Occipital lobe (tissue), 3 donors: ENCODE measurements at places on chromosomes 2 and 18.

- no peak for DNase-seq
Observed at GRCh38 chr2:178386986-178387597, 63.9 kb downstream of the PRKRA start.

DNA sequence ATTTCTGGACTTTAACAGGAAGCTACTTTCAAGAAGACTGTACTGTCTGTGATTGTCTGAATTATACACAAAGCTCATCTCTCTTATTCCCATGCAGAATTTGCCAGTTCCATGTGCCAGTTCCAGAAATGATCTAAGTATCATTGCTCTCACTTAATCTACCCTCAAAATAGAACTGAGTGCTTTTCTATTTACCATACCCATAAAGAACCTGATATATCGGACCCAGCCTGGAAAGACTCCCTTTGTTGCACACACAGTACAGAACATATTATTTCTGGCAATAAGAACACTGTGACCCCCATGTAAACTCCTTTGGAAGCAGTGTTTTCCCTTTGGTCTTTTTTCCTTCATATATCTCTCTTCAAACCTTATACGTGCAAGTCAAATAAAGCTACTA, 102.3 kb upstream of the TTN start:
- DNase-seq = no peak

- no peak for DNase-seq
Observed at GRCh38 chr2:1715184-1716013, 28.9 kb downstream of the PXDN start.

GRCh38 chr2:219650426-219651248, 23.2 kb downstream of the SLC4A3 start:
- no peak for DNase-seq

- no peak for DNase-seq
Observed at GRCh38 chr18:3511980-3512379, 62.0 kb downstream of the TGIF1 start.

- DNase-seq = no peak
Observed at GRCh38 chr2:16118611-16119590, 178.6 kb downstream of the MYCN start.

- DNase-seq = peak; percentile 94
Observed at GRCh38 chr2:130181325-130181879, at the start of gene SMPD4. Gene SMPD4 (minus strand): TSS chr2:130181602. CDS start chr2:130176592, 5,010 bp downstream.

DNA sequence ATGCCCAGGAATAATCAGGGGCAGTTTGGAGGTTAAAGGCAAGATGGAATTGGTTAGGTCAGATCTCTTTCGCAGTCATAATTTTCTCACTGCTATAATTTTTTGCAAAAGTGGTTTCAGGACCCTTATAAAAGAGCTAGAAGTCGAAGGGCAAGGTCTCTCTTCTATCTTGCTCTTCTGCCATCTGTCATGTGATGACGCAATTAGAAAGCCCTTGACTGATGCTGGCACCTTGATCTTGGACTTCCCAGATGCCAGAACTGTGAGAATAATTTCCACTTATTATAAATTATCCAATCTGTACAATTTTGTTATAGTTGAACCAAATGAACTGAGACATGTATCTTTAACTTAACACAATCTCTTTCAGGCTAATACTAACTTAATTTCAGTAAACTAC, 6.3 kb upstream of the RALBP1 start:
- no peak for DNase-seq

DNA sequence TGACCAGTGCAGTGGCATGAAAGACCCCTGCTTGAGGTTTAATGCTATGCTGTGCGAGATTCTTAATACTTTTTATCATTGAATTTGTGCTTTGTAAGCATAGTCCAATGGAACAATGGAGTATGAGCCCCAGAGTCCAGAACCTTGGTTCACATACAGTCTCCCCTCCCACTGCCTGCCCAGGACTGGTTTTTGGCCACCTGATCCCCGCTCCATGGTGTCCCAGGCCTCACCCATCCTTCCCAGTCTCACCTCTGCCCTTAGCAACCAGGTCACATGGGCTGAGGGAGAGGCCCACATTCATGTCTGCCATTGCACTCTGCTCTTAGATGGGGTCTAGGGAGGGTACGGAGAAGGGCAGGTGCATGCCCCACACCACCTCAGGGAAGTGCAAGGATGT, 6.3 kb downstream of the PDE11A start:
- DNase-seq = no peak

GRCh38 chr18:6056171-6056910, 161.0 kb upstream of the TMEM200C start:
- no peak for DNase-seq

GRCh38 chr2:227643990-227644551, 22.5 kb upstream of the SCYGR5 start:
- no peak for DNase-seq
